Amygdala (tissue), 56 donors: ENCODE measurements at places on chromosomes 5 and 9.
A peak's percentile ranks its signal among the peaks of the same experiment; 100 is the strongest.

DNA sequence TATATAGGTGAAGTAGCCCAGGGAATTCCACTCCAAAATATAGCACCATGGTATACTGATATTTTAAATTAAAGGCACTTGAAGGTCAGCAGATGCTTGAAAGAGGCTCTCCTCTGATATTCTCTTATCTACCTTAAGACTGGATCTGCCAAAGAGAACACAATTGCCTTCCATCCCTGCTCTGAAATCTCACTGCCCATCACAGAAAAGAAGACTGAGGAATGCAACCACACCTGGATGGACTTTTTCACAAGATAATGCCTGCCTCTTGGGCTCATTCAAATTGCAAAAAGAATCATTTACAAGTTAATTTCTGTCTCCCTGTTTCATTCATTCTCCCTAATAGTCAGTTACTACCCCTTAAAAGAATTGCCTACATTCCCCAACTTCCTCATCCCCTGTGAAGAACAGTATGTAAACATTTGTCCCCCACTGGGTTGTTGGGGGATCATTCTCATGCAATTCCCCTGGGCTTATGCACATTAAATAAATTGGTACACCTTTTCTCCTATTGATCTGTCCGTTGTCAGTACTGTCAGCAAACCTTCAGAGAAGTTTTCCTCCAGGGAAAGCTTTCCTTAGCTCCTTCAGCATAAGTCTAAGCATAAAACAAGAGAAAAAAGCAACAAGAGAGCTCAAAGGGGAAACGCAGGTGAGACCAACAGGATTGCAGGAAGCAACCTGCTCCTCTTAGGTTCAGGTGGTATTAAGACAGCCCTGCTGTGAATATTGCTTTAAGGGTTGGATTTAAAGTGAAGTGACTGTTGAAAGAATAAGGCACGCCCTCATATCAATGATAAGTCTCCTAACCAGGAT lies 171.4 kb upstream of the SLC30A5 start:
- no peak for DNase-seq

- DNase-seq, result no peak
These were observed 19.3 kb downstream of the MRPS27 start for GRCh38 chr5:72300590-72301339.

DNA sequence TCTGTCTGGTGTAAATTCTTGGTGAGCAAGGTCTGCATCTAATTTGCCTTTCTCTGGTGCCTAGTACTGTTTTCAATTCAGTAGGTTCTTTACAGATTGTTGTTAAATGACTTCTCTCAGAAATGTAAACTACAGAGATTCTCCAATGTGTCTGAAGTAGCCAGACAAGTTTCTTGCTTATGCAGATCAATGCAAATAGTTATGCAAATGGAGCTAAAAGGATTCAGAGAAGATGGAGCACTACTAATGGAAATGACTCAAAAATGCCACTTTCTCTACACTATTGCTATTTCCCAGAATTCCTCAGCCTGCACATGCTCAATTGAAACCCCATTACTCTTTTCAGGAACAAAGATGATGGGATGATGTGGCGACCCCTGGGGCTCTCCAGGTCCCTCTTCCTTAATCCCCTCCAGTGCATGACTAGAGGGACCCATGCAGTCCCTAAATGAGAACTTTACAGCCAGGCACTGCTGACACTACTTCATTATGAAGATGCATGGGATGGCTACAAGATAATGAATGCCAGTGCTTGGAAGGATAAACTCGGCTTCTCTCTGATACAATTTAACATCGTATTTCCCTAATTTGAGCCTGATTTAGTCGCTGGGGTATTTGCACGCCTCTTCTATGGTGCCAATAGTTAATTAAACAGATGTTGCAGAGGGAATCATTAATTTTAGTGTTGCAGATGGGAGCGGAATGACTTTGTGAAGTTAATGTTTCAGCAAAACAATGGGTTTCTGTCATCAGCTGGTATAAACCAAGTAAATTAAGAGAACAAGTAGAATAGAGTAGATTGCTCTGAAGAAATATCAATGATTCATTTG lies 753.2 kb downstream of the TLR4 start:
- no peak for DNase-seq

DNA sequence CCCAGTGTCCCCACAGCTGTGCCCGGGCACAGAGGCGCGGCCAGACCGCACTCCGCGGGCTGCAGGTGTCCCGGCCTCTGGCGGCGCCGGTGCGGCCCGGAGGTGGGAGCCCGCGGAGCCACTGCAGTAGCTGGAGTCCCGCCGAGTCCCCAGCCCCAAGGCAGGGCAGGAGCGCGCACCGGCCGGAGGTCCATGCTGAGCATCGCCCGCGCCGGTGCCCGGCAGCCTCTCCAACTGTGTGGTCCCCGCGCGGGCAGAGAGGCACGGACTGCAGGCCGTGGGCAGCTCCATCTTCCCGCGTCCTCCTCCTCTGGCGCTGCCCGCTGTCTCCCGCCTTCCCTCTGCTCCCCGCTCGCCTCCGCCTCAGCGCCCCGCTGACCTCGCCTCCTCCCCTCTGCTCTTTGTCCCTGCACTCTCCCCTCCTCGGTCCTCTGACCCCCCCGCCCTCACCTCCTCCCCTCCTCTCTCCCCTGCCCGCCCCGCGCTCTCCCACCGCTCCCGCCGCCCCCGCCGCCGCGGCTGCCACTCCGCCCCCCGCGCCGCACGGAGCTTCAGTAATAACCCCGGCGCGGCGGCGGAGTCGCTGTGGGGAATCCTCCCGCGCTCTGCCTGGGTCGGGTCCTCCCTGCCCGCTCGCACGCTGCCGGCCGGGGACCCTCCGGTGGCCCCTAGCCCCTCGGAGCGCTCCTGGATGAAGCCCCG lies at the start of gene ADAMTS16:
Gene ADAMTS16, plus strand, starts transcription at position 554 of the 702 bp plus-strand sequence. Its CDS starts 138 bp downstream, at position 692.
- no peak for DNase-seq

GRCh38 chr9:15999422-16000339 lies 446.8 kb downstream of the CCDC171 start:
- DNase-seq, result no peak

GRCh38 chr5:17186256-17186655 lies 31.2 kb upstream of the BASP1 start:
- no peak for DNase-seq

- DNase-seq, result no peak
These were observed 151.9 kb downstream of the ELAVL2 start for GRCh38 chr9:23674016-23674585.

DNA sequence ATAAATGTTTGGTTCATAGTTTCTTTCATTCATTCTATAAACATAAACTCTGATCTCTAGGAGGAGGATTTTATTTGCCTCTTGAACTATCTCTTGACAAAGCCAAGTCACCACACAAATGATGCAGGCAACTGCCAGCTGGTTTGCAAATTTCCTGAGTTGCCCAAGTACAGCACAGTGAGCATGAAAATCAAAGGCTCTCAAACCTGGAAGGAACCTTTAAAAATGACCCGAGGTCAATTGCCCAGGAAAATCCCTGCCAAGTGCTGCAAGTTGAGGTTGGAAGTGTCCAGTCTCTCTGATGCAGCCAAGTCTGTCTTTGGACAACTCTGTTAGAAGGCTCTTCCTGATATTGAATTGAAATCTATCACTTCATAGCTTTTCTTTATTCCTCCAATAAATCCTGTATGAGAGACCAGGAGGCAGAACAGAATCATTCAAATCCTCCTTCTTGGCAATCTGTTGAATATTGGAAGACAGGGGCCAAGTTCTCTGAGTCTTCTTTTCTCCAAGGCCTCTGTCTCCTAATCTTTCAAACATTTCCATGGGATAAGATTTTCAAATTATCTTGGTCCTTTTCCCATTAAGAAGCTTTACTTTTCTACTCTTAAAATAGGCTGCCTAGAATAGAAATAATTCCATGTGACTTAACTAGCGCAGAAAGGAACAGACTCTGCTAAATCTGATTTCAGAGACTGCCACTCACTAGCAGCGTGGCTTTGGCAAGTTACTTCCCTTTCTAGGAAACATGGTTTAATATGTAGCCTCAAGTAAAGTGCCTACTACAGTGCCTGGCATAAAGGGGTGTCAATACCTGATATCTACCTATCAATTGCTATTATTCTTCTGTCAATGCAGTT lies 159.2 kb downstream of the SNX18 start:
- DNase-seq, result no peak

DNA sequence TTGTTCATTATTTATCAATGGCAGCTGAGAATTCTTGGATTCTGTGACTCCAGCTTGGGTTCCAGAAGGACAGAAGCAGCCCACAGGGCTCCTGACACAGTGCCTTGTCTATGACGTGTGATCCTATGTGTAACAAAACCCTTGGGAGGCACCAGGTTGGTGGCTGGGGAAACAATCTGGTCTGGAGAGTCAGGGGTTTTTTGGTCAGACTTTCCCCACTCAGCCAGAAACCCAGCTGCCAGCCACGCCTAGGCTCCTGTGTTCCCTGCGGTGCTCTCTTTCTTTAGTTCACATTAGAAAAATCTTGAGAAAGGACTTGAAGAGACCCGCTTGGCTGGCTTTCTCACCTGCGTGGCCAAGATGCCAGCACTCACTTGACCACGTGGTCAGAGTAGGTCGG lies 15.5 kb upstream of the ZBED3 start:
- DNase-seq, result no peak

GRCh38 chr5:170006021-170006420 lies 25.7 kb upstream of the INSYN2B start:
- DNase-seq, result no peak

DNA sequence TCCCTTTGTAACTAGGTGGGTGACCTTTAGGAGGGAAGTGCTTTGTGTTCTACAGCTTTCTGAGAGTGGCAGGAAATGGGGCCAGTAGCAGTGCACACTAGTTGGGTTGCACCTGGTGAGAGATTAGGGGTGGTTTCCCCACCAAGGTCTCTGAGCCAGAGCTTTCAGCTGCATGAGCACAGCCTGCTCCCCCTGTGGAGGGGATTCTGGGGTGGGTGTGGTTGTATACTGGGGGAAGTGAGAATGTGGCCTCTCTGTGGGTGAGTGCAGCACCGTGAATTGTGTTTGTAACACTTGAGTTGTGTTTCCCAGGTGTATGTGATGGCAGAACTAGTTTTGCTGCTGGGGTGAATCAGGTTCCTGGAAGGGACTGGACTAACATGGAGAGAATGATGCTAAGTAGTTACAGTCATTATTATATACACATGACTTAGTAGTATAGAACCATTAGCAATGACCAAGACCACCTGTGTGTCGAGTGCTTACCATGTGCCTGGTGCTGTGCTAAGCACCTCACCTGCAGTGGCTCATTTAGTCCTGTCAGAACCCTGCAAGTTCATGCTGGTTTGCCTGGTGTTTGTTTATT lies 11.8 kb upstream of the CXXC5 start:
- no peak for DNase-seq

- DNase-seq, result peak; percentile 59
These were observed at the start of gene MAP1B for GRCh38 chr5:72107131-72107900. Gene MAP1B (plus strand): TSS chr5:72107475. CDS start chr5:72107532, 57 bp downstream.

GRCh38 chr5:164357395-164358033 lies 852.1 kb downstream of the MAT2B start:
- no peak for DNase-seq

GRCh38 chr9:135512904-135513303 lies 8.3 kb upstream of the LCN1 start:
- DNase-seq, result no peak

GRCh38 chr9:94140791-94141790 lies 56.8 kb downstream of the PTPDC1 start:
- DNase-seq, result no peak

- no peak for DNase-seq
These were observed 568.2 kb upstream of the CDH18 start for GRCh38 chr5:20556115-20556763.

DNA sequence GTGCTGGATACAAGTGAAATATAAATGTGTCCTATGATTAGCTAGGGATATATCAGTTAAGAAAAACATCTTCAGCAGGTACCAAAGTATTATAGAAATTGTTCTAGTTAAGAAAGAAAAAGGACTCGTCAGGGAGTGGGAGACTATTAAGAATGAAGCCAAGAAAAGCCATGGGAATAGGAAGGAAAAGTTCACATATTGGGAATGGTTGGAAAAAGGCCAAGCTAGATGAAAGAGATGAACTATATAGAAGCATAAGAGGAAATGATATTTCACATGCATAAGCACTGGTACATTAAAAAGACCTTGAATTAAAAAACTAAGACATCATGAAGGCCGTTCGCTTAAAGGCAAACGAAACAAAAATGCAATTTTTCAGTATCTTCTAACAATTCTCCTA lies 237.7 kb downstream of the ADAMTS6 start:
- no peak for DNase-seq

GRCh38 chr9:129509533-129509928 lies 111.4 kb downstream of the C9orf50 start:
- DNase-seq, result no peak

- no peak for DNase-seq
These were observed 720.6 kb downstream of the PTPRD start for GRCh38 chr9:9892217-9892616.

GRCh38 chr5:137303509-137303908 lies 195.6 kb downstream of the SPOCK1 start:
- DNase-seq, result no peak

GRCh38 chr5:170142196-170142595 lies 36.5 kb downstream of the FOXI1 start:
- DNase-seq, result no peak

DNA sequence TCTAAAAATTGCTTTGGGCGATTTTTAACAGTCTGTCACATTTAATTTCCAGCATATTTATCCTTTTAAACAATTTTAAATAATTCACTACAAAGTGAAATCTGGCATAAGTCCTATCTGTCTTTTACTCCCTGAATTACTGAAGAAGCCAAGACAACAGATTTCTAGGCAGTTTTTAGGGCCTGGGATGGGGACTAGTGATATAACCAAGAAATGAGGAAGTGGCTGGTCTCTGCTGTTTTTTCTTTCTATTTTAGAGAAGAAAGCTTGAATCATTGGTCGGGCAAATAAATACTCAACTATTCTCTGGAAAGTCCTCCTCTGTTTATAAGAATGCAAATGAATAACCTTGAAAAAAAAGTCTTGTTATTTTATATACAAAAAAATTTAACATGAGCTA lies 79.7 kb upstream of the SSBP2 start:
- no peak for DNase-seq

DNA sequence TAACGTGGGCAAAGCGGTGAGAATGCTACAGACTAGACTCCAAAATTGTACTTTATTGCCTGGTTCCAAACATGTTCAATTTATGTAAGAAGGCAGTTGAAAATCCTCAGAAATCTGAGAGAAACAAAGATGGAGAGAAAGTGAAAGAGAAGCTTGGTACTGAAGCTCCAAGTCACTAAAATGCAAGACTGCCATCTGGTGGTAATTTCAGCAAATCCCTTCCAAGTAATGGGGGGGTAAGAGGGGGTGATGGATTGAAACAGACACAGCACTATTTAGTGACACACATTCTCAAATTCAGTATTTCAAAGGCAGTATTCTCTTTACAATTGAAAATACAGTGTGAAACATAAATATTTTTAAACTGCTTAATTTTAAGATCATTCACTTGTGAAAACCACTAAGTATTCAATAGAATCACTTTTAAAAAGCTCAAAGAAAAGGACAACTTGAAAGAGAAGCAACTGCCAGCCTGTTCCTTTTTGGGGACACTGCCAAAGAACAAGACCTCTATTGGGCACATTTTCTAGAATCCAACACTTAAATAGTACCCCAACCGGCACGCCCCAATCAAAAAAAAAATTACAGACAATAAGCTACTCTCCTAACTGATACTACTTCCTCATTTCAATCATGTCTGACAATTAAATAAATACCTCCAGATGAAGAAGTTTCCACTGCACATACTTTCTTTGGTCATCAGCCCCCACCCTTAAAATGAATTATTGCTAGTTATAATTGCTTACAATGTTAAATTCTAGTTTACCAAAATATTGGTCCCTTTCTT lies 131.5 kb downstream of the AGTPBP1 start:
- no peak for DNase-seq
